ENCODE measurements at places on chromosomes 12 and 14.

- no peak for DNase-seq
Observed at GRCh38 chr12:112868459-112869041, 38.2 kb upstream of the OAS1 start.

GRCh38 chr12:113776536-113776935 lies 189.6 kb downstream of the RBM19 start:
- no peak for DNase-seq

- no peak for DNase-seq
Observed at GRCh38 chr12:49505672-49506071, 33.2 kb upstream of the KCNH3 start.

DNA sequence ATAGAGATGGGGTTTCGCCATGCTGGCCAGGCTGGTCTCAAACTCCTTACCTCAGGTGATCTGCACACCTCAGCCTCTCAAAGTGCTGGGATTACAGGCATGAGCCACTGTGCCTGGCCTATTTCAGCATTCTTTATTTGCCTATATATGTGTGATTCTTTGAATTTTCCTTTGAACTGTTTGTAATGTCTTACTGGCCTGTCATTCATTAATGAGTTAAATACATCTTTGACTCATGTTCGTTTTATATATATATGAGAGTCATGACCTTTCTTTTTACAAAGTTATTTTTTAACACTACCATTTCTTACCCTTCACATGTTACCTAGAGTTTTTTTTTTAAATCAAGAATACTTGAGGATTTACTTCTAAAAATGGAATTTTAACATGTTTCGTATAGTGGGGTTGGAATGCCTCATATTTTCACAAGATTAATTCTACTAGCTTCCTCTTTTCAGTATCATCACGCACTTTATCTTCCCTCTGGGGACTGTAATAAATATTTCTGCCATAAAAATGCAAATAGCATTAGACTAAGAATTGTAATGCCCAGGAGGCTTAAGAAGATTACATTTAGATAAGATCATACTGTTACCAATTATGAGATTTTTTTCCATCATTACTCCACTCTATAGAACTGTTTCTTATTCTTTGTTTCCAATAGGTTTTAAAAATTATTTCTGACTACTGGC lies 66.7 kb downstream of the NTN4 start:
- DNase-seq = no peak

- no peak for DNase-seq
Observed at GRCh38 chr12:108597559-108598471, at the start of gene TMEM119. TMEM119 (minus strand) TSS chr12:108598084; CDS start chr12:108592383, 5,701 bp downstream.

GRCh38 chr12:132535019-132535418 lies 45.1 kb downstream of the FBRSL1 start:
- DNase-seq = no peak
